ENCODE measurements at places on chromosomes 2 and 18.

DNA sequence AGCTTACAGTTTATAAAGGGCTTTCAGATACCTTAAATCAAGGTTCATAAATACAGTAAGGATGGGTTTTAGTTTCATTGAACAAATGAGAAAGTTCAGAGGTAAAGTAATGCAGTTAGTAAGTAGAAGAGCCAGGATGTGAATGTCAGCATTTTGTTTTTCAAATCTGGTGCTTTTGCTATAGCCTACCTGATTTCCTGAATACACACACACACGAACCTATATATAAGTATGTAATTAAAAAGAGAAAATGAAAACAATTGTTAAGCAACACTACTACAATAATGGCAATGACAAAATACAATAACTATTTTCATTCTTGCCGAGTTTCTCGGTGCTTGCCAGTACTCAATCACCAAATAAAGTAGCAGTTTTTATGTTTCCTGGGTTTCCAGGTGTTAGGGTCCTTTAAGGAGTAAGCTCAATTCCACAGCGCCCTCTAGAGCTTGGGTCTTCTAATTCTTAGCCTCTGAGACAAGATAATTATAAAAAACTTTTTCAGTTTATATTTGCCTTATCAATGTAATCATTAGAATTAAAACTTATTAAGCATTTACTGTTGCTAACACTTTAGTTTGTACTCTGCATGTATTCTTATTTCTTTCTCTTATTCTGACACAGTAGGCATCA is 512.9 kb upstream of the ACVR2A start:
- DNase-seq: peak; percentile 16

GRCh38 chr2:66283787-66284186 is 151.1 kb upstream of the MEIS1 start:
- DNase-seq: no peak

DNA sequence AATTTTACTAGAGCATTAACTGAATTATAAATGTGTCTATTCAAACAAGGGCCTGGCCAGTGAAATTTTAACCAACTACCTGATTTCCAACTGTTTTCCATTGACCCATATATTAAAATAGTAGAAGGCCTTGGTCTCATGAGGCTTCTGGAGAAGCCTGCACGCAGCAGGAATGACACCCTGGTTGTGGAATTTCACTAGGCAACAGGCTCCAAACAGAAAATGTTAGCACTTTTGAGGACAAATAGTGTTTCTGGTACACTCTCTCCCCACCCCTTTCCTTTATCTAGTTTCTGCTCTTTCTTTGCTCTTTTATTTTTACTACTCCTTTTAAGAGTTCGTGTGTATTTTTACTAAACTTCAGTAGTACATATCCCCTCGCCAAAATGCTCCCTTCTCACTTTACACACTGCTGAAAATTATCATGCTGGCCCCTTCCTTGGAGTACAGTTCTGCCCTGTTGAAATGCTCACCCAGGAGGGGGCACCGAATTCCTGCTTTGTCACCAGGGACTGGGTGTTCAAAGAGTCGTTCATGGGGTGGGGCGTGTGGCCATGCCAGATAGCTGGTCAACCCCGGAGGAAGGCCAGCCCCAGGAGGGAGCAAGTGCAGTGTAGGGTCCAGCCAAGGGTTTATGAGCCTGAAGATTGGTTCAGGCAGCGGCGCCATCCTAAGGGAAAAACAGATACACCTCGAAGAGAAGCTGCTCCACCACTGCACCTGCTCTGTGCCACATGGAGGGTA is 22.1 kb upstream of the COL6A3 start:
- no peak for DNase-seq

DNA sequence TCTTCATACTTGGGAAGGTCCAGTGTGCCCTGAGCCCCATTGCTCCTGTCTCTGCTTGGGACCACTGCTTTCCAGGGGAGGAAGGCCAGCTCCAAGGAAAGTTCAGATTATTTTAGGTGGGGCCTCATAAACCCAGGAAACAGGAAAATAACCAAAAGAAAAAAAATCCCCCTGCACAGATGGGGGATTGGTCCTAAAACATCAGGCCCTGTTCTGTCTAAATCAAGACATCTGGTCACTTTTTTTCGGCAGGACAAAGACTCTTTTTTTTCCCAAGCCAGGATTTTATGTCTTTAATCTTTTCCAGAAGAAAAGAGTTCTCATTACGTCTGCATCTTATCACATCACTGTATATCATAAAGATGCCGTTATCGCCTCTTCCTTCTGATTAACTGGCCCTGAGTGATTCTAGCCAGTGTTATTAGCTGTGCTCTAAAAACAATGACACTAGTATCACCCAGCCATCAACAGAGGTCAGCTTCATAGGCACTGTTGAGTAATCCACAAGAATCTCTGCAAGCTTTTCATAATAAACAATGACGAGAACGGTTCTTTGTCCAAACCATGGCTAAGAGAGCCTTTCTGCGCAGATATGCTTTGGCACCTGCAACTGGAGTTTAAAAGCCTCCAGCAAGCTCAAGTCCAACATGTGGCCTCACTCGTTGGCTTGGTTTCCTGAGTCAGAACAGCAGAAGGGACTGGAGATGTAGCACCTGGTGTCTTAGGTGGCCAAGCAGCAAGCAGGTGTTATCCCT is 138.2 kb downstream of the VAPA start:
- no peak for DNase-seq

GRCh38 chr2:50624506-50624905 is 407.4 kb downstream of the NRXN1 start:
- DNase-seq: no peak

DNA sequence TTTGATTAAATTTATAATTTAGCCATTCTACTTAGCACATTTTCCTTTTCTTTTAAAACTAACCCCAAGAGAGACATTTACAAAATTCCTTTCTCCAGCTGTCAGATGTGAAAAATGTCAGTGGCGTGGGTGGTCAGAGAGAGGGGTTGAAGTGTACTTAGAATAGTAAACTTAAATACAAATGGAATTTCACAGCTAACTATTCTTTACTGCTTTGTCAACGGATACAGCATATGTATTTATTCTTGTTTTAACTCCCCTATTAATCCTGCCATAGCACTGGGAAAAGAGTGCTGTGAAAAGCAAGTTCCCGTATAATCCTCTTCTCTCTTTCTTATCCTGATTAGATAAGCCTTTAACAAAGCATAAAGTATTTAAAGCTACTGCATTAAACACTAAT is 191.4 kb upstream of the CHAC2 start:
- DNase-seq: no peak

GRCh38 chr18:4102901-4103300 is 352.2 kb downstream of the DLGAP1 start:
- no peak for DNase-seq

GRCh38 chr18:3151399-3152264 is 68.1 kb downstream of the MYOM1 start:
- DNase-seq: no peak

Measured in nephron progenitor cell (in vitro differentiated cells).